ENCODE measurements at places on chromosomes 13 and 19. TPM values are rescaled to one million over a fixed set of nuclear protein-coding genes. Genes with fewer than 3 reads are reported as not detected.

The TNNI3 gene
- not detected for total RNA-seq

The MIER2 gene
- total RNA-seq, result 17.5 TPM

The PRKD2 gene
- 122 TPM for total RNA-seq

The PPP6R1 gene
- 162 TPM for total RNA-seq

The TNFSF9 gene
- total RNA-seq, result 0.99 TPM

The KLK12 gene
- not detected for total RNA-seq

The URAD gene
- total RNA-seq, result not detected

The TRPC4 gene
- not detected for total RNA-seq

The THSD8 gene
- 3.2 TPM for total RNA-seq

The FAM83E gene
- total RNA-seq, result 4.3 TPM

Measured in CD4-positive, alpha-beta memory T cell (primary cell).